ENCODE measurements at places on chromosomes 5 and 9.

DNA sequence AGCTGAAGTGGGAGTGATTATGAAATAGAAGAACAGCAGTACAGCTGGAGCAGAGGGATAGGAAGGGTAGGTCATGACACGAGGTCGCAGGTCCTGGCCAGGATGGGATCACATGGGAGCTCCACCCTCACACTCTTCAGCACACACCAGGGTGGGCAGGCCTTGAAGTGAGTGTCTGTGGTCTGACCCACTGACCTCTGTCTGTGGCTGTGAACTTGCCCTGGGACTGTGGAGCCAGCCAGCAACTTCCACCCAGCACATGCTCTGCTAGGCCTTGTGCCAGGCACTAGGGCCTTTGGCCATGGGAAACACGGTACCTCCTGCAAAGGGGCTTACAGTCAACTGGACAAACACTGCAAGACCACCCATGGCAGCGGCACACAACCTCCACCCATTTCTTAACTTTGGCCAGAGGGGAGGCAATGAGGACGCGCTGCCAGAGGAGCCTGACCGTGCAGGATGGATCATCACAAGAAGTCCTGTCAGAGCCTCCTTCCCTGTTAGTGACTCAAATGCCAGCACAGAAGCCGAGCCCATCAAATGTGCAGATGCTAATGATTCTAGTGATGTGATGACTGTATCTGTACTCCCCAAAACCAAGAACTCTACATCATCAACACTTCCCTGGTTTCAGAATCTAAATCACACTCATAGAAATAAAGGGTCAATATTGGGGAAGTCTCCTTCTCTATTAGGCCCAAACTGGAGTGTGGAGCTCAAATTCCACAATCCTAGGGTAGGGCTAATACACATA lies 113.6 kb downstream of the DPYSL3 start:
- DNase-seq, result no peak

- DNase-seq, result peak; percentile 51
These were observed 29.2 kb downstream of the CDKN2A start for GRCh38 chr9:21964925-21965385.

DNA sequence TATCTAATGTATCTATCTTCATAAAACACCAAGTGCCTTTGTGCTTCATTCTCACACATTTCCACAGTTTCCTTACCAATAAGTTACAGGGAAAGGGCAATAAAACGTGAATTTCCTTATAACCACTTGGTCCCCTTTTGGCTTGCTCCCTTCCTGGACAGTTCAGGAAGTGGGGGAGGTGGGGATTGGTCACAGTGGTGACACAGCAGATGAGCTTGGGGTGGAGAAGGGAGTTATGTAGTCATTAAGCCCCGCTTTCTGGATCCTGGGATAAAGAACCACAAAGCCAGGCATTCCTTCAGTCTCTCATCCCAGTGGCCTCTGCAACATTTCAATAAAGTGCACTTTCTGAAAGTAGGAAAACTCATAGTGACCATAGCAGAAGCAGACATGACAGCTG lies 47.1 kb upstream of the FYB1 start:
- peak; percentile 51 for DNase-seq

DNA sequence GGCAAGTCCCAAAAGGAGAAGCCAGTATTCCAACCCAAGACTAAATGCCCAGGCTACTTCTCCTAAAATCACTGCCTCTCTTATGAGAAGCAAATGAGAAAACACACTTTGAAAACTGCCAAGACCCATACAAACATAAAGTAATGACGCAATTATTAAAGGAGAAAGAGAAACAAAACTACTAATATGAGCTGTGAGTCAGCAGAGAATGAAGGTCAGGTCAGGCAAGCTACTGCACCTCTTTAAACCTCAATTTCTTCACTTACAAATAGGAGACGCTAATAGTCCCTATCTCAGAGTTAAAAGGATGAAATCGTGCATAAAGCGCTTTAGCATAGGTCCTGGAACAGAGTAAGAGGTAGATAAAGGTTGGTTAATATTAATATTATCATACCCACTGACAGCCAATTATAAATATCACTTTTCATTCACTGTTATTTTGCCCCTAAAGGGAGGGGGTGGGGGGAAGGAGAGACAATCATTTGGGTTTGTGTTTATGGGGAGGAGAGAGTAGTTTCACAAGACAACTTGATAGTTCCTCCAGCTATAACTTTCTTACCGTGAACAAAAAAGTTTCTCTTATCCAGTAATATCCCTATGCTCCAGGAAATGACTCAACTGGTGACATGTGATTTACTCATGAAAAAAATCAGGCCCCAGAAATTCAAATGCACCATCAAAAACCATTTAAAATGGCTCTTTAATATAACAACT lies 3.6 kb downstream of the PSMB7 start:
- peak; percentile 76 for DNase-seq

GRCh38 chr5:19988457-19988856 lies 457 bp upstream of the CDH18 start:
- DNase-seq, result peak; percentile 13

GRCh38 chr9:136538599-136539426 lies 7.0 kb downstream of the NOTCH1 start:
- no peak for DNase-seq

DNA sequence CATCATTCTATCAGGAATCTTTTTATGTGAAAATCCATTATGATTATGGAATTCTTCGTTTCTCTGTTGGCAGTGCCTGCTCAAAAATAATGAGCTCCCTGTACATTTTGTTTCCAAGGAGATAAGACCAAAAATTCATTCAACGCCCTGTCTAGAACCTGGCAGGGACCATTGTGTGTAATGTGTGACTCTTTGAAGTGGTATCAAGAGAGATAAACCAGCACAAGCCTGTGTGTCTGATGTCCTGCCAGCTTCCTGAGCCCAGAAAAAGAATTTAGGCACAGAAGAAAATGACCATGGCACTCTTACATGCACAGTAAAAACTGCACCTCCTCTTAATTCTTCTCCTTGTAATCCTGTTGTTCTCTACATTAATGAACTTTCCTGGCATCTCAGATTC lies 177.4 kb downstream of the SAXO1 start:
- DNase-seq, result no peak

DNA sequence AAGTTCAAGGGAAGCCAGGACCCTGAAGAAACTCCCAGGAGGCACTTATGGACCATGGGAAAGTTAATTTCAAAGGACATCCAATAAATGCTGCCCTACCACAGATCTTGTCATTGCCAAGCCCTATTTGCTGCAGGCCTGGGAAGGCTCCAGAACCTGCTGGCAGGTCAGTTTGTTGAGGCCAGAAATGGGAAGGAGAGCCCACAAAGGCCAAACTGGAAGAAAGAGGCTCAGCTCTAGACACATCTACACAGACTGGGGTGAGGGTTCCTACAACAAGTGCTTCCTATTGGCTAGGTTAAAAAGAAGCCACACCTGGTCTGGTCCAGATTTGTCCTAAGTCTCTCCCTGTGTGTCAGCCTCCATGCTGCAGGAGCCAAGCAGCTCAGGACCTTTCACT lies 94.4 kb downstream of the SIL1 start:
- no peak for DNase-seq
